ENCODE measurements at places on chromosomes 4 and X.
A peak's percentile ranks its signal among the peaks of the same experiment; 100 is the strongest.

DNA sequence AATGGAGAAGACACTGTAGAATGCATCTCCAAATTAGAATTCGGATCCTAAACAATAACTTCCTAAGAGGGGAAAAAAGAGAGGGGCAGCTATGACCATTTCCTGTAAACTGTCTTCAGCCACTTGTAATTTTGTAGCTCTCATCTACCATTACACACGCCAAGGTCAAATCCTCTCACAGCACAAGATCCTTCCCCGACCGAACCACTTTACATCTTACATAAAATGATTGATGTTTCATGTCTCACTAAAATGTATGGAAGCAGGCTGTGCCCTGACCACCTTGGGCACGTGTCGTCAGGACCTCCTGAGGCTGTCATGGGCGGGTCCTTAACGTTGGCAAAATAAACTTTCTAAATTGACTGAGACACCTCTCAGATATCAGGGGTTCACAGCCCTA is 24.1 kb upstream of the PBDC1 start:
- DNase-seq: peak; percentile 65

DNA sequence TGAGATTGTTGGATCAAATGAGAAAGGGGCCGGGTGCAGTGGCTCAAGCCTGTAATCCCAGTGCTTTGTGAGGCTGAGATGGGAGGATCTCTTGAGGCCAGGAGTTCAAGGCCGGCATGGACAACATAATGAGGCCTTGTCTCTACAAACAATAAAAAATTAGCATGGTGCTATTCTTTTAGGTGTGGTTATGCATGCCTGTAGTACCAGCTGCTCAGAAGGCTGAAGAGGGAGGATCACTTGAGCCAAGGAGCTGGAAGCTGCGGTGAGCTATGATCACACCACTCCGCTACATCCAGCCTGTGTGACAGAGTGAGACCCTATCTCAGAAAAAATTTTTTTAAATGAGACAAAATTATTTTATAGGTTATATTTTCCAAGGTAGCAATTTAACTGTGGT is 49.7 kb upstream of the TMEM150C start:
- no peak for DNase-seq

- DNase-seq: no peak
These were observed 10.9 kb upstream of the PPP2R3B start for GRCh38 chrX:397575-397974.

- no peak for DNase-seq
These were observed 308.7 kb downstream of the GBA3 start for GRCh38 chr4:23001478-23001877.

GRCh38 chrX:119870626-119871131 is 854 bp downstream of the RNF113A start:
- peak; percentile 31 for DNase-seq

GRCh38 chr4:14222377-14223029 is 595.0 kb upstream of the BOD1L1 start:
- no peak for DNase-seq

GRCh38 chr4:43233321-43233720 is 340.8 kb downstream of the GRXCR1 start:
- no peak for DNase-seq

DNA sequence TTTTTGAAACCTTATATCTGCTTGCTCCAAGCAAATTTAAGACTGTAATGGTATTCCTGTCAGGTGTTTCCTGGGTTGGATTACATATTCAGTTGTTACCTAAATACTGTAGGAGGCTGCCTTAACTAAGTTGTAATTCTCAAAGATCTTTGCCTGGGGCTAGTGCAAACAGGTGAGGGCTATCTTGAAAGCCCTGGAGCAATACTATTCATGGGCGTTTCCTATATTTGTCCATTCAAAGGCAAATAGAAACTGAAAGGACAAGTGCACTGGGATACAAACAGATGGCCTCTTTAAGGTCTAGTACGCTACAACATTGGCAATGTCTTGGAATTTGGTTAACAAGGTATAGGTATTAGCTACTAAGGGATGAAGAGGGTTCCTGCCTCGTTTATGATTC is 84.1 kb upstream of the CT45A1 start:
- DNase-seq: no peak

- no peak for DNase-seq
These were observed 418.6 kb downstream of the INPP4B start for GRCh38 chr4:142427456-142427855.

GRCh38 chr4:149076401-149076800 is 634.2 kb upstream of the NR3C2 start:
- DNase-seq: no peak

GRCh38 chr4:81509822-81510221 is 38.1 kb upstream of the RASGEF1B start:
- no peak for DNase-seq

GRCh38 chr4:138555108-138555507 is 313.0 kb upstream of the SLC7A11 start:
- no peak for DNase-seq

DNA sequence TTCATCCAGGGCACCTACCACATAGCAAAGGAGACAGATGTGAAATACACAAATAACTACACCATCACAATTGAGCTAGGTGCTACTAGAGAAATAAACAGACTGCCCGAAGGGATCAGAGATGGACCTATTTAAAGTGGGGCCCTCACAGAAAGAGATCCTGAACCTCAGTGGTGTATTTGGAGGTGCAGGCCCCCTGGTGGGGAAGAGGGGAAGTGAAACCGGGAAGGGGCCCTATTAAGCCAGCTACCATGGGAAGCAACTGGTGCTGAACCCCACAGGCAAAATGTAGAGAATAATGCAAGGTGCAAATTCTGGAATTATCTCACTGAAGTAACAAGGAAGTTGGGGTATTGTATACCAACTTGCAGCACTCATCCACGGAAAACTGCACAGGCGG is 78.6 kb upstream of the FAM9A start:
- no peak for DNase-seq

DNA sequence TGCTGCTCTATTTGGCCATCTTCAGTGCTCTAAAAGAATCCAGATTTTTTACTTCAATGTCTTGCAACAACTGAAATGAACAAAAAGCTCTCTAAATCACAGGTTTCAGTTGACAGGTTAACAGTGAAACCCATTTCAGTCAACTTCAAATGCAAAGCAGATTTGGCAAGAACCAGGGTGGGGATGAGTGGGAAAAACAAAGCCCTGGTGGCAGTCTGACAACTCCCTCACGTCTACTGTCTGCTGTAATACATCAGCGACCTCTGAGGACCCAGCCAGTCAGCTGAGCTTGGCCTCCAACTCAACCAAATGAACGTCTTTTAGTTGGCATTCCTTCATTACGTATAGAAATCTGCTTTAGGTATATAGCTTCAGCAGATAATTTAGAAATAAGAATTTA is 95.8 kb downstream of the COL25A1 start:
- no peak for DNase-seq

- DNase-seq: no peak
These were observed 933.0 kb upstream of the LCORL start for GRCh38 chr4:18954538-18954937.

DNA sequence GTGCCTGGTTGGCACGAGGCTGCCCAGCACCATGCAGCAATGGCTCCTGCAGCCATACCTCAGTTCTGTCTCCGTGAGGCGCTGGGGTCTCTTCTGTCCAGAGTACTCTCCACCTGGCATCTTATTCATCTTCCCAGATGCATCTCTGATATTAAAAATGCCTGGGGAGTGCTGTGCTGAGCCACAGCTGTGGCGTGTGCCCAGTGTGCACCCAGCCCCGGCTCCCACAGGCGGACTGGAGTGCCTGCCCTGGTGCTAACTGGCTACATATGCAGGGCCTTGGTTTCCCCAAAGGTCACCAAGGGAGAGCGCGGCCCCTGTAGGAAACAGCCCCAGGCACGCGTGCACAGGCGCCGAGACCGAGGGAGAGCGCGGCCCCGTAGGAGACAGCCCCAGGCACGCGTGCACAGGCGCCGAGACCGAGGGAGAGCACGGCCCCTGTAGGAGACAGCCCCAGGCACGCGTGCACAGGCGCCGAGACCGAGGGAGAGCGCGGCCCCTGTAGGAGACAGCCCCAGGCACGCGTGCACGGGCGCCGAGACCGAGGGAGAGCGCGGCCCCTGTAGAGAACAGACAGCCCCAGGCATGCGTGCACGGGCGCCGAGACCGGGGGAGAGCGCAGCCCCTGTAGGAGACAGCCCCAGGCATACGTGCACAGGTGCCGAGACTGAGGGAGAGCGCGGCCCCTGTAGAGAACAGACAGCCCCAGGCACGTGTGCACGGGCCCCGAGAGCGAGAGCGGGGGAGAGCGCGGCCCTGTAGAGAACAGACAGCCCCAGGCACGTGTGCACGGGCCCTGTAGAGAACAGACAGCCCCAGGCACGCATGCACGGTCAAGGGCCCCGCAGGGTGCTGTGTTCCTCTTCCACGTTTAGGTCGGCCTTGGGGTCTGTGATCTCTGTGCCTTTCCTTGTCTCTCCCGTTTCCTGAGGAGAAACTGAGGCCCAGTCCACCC is 14.5 kb downstream of the TMEM175 start:
- no peak for DNase-seq

DNA sequence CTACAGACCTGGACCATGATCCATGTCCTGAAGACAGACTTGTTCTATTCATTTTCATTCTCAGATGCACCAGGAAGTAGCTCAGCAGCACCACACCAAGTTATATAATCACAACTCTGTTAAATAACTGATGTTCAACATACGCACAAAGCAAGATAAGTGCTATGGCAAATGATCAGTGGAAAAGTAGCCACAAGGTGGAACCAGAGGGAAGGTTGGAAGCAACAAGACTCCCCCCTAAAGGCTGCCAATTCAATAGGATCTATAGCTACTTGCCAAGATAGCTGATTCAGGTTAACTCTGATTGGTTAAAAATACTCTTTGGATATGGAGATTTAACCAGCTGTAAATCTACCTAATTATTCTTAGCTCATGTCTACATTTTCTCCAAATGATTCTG is 23.7 kb upstream of the FAM47B start:
- no peak for DNase-seq

DNA sequence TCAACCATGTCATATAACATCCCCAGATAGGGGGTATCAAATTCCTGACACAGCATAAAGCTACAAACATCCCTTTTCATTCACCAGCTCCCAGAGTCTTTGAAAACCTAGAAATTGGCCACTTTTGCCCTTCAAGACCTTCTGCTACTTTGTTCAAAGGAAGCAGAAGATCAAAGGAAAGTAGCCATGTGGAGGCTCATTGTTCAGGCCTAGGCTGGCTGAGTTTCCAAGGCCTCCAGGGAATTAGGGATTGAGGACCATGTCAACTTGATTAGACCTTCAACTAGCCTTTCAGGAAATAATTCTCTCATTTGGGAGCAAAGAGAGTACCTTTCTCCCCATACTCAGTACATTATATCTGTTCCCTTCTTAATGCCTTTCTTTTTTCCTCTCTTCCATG is 66.8 kb upstream of the ATXN3L start:
- DNase-seq: no peak

DNA sequence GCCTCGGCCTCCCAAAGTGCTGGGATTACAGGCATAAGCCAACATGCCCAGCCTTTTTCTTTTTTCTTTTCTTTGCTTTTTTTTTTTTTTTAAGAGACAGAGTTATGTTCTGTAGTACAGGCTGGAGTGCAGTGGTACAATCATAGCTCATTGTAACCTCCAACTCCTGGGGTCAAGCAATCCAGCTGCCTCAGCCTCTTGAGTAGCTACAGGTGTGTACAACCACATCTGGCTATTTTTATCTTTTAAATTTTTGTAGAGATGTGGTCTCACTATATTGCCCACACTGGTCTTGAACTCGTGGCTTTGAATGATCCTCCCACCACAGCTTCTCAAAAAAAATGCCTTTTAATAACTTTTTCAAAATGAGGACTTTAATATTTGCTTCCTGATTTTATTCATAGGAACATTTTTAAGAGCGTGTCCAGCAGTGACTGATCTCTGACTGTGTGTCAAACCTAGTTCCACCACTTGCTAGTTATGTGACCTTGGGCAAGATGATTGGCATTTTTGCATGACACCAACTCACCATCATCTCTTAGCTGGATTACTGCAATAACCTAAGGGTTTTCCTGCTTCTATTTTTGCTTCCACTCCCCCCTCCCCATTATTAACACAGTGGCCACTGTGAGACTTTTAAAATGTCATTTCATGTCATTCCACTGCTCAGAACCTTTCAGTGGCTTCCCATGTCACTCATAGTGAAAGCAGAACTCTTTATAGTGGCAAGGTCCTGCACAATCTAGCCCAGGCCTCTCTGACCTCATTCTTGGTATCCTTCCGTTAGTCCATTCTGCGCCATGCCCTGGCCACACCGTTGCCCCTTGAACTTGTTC is 4.5 kb upstream of the TNIP3 start:
- DNase-seq: no peak

DNA sequence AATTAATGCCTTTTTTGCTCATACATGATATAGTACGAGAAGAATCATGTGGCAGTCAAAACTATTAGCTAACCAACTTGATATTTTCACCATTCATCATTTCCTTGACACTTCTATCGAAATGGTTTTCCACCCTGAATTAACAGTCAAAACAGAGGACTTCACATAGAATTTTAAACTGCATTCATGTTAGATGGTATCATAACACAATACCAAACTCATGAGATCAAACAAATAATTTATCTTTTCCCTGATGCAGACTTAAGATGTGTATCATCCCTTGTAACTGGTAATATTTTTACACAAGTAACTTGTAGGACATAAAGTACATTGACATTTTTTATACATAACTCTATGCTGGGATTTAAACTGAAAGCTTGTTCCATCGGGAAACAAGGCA is 18.2 kb upstream of the ANTXR2 start:
- DNase-seq: no peak

DNA sequence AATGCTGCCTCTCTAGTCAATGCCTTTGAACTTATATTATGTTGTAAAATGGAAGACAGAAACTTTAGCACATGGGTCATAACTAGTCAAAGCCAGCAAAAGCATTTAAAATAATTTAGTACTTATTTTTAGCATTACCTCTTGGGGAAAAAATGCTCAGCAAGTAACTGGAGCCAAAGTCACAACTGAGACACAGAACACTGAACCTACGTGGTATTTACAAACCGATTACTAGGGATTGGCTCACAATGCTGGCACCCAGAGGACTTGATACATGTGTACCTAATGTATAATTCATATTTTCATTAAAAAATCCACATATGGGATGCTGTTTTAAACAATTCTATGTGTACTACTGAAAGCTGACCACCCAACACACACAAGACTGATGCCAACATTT is 38.4 kb downstream of the PHKA2 start:
- no peak for DNase-seq

- no peak for DNase-seq
These were observed 132.9 kb upstream of the SPANXC start for GRCh38 chrX:141375011-141375760.

DNA sequence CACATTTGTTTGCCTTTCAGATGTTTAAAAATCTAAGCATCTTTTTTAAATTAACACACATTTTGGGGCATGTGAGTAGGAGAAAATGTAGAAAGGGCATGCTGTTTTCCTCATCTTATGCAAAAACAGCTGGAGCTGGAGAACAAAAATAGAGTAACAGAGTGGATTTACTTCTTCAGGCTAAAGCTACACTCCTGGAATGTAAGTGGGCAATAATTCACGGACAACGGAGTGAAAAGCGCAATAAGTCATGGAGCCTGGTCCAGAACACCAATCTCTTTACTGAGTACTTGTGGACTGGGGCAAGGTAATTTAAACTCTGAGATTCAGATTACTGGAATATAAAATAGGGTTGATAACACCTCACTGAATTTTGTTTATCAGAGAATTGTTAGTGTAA is 1018.8 kb upstream of the HS3ST1 start:
- DNase-seq: no peak

GRCh38 chrX:153454901-153455550 is 9.2 kb upstream of the TREX2 start:
- no peak for DNase-seq

GRCh38 chr4:30840571-30840970 is 120.4 kb downstream of the PCDH7 start:
- no peak for DNase-seq
